DMS53 (cell line): ENCODE measurements at places on chromosomes 1 and 21.

GRCh38 chr1:46199233-46199749 lies 1.1 kb upstream of the POMGNT1 start:
- no peak for DNase-seq

DNA sequence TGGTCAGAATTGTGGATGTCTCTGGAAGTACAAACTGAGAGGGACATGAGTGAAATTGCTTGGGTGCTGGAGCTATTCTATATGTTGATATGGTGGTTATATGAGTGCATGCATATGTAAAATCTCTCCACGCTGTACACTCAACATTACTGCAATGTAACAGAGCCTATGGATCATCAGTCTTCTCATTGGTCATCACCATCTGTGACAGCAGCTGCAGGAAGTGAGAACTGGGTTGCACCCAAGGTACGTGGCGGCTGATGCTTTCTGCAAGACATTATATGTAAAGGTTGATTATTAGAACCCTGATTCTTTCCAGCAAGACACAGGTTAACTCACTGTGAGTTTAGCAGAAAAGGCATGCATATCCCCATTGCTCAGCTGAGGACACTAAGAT lies 387.1 kb downstream of the OMA1 start:
- no peak for DNase-seq

DNA sequence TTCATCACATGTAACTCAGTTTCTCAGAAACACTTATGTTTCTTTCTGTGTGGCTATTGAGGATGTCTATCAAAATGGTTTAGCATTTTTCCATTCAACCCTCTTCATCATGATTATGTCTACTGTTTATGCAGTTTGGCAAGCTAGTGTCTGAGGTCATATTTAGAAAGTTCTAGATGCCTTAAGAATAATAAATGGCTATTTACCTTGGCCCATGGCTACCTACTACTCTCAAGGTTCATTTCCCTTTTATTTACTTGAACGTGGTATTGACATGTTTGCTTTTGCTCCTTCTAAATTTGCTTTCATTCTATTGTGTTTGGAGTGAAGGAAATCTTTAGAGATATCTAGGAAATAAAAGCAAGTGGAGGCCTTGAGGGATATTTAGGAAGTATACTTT lies 193.7 kb upstream of the OLFM3 start:
- DNase-seq = no peak

DNA sequence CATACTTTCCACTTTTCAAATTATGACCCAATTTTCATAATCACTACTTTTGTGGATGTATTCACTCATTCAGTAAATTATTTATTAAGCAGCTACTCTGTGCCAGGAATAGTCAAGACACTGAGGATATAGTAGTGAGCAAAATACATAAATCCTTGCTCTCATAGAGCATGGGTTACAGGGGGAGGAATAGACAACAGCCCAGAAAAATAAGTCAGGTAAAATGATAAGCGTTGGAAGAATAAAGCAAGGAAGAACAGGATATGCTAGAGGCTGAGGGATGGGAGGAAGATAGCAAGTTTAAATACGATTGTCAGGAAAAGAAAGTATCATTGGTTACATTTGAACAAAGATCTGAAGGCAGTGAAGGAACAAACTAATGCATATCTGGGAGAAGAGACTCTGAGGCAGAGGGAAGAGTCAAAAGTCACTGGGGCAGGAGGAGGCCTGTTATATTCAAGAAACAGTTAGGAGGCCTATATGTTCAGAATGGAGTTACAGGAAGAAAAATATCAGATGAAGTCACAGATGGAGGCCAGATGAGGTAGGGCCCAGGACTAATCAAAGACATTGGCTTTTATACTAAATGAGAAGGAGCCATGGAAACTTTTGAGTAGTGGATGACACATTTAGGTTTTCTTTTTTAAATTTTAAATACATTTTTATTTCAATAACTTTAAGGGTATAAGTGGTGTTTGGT lies 42.9 kb downstream of the SEC22B start:
- DNase-seq = no peak

DNA sequence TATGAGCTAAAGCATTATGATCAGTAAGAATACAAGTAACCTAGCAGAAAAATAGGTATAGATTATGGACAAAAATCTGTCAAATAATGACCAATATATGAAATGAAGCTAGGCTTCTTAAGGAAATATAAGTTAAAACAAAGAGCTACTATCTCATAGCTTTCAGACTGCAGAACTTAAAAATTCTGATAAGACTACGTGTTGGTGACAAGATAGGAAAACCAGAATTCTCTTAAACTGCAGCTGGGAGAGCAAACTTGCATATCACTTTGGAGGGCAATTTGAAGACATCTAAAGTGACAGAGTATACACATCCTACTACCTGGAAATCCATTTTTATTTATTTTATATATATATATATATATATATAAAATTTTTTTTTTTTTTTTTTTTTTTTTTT lies 65.5 kb downstream of the LTN1 start:
- no peak for DNase-seq
